ENCODE measurements at places on chromosomes 16 and 17.

- no peak for DNase-seq
Observed at GRCh38 chr17:57283203-57283971, 27.1 kb downstream of the MSI2 start.

GRCh38 chr17:80103449-80104085 is 2.2 kb downstream of the GAA start:
- no peak for DNase-seq

DNA sequence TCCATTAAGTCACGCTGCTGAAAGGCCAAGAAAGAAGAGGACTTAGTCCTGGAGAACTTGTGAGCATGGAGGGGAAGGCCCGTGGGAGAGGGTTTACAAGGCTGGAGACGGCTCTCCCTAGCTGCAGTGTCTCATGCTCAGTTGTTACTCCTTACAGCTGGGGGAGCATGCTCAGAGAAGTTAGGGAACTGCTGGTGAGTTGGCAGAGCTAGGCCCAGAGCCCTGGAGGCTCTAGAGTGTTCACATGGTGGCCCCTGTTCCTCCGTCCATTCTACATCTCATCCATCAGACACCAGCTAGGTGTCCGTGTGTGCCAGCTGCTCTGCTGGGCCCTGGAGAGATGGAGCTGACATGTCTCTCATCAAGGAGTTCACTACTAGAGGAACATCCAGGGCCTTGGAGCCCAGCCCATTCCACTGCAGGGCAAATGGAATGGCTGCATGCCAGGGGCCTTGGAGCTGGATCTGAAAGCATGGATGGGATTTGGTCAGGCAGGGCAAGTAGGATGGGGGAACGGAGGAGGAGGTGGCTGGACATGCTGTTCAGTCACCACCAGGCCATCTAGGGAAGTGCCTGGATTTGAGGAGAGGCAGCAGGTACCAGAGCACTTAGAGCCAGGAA is 6.3 kb downstream of the XYLT2 start:
- DNase-seq = no peak

- DNase-seq = no peak
Observed at GRCh38 chr16:66901626-66902025, 17.1 kb downstream of the CDH16 start.

DNA sequence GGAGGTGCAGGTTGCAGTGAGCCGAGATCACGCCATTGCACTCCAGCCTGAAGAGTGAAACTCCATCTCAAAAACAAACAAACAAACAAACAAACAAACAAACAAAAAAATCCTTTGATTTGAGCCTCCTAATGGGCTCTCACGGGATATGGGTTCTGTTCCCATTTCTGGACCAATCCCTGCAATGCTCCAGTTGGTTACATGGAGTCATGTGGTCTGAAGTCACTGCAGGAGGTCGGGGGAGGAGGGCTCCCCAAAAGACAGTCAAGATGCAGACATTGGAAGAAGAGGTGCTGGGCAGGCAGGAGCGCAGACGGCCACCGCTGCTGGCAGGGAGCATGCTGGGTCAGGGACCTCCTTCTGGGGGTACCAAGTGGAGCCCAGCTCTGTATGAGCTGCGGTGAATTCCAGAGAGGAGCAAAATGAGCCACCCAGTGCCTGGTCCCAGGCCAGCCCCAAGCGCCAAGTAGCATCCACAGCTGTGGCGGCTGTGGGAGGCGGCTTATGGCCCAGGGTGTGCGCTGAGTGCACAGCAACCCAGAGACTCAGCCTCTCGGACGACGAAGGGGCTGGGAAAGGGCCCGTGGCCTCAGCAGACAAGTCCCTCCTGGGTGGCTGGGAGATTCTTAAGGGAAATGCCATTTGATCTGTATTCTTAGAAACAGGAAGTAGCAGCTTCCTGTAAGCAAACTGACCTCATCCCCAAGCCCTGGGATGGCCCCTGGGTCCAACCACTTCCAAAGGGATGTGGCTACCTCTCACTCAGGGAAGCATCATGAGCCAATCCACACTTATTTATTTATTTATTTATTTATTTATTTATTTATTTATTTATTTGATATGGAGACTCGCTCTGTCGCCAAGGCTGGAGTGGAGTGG is 19.6 kb upstream of the ATP2A3 start:
- no peak for DNase-seq

- DNase-seq = no peak
Observed at GRCh38 chr17:78381601-78382232, 3.3 kb downstream of the PGS1 start.

- DNase-seq = no peak
Observed at GRCh38 chr16:74448990-74449389, 27.7 kb upstream of the CLEC18B start.

- no peak for DNase-seq
Observed at GRCh38 chr17:27492470-27492869, 36.2 kb downstream of the KSR1 start.

DNA sequence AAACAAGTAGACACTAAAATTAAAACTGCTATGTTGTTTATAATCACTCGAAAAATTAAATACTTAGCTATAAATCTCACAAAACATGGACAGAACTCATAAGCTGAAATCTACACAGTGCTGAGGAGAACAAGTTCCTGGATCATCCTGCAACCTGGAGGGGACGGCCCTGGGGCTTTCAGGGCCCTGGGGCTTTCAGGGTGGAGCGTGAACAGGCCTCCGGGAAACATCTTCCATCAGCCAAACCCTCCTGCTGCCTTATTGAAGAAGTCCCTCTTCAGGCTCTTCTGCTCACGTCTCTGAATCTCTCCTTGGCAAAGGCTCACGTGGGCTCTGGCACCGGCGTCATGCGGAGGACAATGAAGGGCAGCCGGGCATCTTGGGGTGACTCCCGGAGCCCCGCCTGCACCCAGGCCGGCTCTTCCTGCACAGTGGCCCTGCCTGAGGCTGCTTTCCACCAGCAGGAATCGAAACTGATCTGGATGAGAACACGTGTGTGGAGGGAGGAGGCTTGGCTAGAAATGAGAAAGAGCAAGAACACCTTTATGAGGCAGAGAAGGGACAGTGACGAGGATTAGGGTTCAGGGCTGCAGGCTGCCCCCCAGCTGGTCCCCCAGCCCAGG is 127.3 kb downstream of the CDRT15L2 start:
- DNase-seq = no peak

GRCh38 chr17:9286434-9286833 is 265.1 kb downstream of the NTN1 start:
- no peak for DNase-seq

DNA sequence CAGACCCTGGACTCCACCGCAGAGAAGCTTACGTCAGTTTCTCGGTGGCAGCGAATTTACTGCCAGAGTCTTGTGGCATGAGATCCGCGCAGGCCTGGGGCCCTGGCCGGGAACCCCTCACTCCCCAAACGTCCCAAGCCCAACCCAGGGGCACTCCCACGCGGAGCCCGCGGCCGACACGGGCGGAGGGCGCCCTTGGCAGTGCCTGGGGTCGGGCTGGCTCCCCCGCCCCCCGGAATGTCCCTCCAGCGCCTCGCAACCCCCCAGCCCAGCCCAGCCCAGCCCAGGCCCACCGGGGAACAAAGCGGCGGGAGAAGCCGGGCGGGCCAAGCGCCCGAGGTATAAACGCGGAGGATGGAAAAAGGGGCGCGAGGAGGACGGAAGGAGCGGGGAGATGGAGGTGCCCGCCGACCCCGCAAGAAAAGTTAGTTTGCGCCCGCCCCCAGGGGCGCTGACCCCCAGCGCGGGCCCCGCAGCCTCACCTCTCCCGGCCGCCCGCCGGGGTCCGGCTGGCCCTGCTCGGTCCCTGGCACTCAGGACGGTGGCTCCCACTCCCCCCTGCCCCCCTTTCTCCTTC is 330 bp downstream of the CASKIN2 start:
- DNase-seq = no peak

- DNase-seq = no peak
Observed at GRCh38 chr16:72532906-72533410, 361.0 kb upstream of the PMFBP1 start.

- DNase-seq = no peak
Observed at GRCh38 chr16:2288726-2289125, 20.8 kb upstream of the RNPS1 start.

DNA sequence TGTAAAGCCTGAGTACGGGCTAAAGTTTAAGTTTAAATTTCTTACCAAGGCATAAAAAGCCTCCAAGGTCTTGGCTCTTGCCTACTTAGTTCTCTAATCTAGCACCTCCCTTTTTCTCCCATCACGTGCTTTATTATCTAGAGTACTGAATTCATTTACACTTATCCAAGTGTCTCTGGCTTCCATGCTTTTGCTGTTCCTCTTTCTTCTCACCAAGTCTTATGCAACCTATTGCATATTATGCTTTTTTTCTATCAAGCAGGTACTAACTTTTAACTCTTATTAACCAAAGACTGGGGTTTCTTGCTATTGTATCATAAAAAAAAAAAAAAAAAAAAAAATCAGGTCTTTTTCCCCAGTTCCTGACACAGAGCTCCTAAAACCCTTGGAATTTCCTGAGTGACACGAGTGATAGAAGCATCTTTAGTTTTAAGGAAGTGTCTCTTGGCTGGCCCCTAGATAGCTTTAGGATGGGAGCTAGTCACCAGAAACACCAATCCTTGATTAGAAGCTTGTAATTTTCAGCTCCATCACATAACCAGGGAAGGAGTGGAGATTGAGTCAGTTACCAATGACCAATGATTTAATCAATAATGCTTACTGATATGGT is 44.9 kb downstream of the SSH2 start:
- DNase-seq = no peak

DNA sequence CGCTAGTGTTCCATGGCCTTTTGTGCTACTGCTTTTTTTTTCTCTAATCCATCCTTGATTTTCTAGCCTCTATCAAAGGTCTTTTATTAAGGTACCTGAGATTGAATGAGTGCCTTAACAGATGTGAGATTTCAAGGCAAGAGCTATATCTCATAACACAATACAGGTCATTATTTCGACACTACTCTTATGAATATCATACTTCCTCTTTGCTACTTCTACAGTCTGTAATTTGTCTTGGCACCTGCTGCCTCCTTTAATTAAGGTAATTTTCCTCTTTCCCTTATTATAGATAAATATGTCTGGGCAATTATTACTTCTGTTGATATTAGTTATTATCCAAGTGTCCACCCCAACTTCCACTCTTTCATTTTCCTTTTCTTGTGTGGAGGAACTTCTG is 5.3 kb downstream of the KRT28 start:
- DNase-seq = no peak

DNA sequence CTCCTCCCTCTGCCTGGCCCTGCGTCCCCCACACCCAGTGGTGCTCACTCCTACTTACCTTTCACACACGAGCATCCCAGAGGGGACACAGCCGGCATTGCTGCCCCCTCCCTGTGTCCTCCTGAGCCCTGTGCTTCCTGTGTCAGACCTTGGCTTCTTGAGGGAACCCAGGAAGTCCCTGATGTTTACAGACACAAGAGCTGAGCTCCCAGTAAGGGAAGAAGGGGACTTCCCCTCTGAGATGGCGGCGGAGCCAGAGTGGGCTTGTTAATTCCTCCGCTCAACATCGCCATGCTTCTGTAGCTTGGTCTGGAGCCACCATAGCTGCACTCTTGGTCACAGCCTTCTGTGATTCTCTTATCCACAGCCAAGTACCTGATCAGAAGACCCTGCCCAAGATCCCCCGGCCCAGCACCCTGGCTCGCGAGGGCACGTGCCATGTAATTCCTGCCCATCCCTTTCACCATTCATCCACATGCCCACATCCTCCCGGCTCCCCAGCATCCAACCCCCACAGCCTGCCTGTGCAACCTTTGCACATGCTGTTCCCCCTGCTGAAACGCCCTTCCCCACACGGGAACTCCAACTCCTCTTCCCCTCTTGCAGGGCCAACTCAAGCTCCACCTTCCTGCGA is 127.4 kb upstream of the FOXF1 start:
- no peak for DNase-seq

DNA sequence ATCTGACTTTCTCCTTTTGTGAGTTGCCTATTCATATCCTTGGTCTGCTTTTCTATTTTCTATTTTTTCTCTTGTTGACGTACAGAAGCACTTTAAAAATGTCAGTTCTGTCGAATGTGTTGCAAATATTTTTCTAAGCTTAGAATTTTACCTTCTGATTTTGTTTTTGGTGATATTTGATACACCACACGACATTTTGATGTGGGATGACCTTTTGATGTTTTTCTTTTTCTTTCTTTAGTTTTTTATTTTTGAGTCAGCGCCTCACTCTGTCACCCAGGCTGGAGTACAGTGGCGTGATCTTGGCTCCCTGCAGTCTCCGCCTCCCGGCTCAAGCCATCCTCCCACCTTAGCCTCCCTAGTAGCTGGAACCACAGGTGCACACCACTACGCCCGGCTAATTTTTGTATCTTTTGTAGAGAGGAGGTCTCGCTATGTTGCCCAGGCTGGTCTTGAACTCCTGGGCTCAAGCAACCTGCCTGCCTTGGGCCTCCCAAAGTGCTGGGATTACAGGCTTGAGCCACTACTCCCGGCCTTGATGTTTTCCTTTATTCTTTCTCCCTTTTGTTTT is 39.6 kb downstream of the WSB1 start:
- no peak for DNase-seq

DNA sequence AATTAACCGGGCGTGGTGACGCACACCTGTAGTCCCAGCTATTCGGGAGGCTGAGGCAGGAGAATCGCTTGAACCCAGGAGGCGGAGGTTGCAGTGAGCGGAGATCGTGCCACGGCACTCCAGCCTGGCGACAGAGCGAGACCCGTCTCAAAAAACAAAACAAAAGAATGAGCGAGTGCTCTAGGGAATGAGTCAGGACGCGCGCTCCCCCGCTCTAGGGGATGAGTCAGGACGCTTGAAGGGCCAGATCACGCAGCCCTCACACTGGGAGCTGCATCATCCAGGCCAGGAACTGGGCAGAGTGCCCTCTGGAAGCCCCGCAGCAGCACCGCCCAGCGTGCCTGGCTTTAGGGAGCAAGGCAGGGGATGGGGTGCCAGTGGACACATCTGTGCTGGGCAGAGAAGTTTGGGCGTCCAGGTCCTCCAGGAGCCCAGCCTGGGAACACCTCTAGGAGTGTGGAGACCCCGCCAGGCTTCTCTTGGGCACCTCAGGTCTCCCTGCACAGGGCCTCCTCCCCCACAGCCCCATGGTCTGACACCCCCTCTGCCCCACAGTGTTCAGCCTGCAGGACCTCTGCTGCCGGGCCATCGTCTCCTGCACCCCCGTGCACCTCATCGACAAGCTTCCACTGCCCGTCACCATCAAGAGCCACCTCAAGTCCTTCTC is 3.9 kb upstream of the WFIKKN1 start:
- DNase-seq = no peak

- no peak for DNase-seq
Observed at GRCh38 chr17:43661699-43662412, at the start of gene MEOX1. MEOX1 (minus strand) TSS chr17:43661922; CDS start chr17:43661534, 388 bp downstream.

- DNase-seq = no peak
Observed at GRCh38 chr16:23807028-23807427, 28.8 kb upstream of the PRKCB start.

GRCh38 chr16:84501077-84501735 is 3.3 kb downstream of the MEAK7 start:
- no peak for DNase-seq

DNA sequence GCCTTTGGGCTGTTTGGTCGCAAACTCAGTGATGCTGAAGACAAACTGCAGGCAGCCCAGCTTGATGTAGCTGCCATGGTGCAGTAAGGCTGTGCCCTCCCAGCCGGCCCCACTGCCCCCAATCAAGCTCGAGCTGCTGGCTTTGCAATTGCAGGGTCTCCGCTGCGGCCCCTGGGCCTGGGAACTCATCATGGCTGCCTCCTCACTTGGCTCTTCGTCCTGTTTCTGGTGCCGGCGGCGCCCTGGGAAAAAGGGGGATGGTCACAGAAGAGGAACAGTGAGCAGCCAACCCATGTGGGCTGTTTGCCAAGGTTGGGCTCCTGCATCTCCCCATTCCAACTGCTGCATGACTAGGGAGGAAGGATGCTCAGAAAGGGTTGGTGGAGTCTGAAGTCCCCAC is 3.4 kb upstream of the DHRS13 start:
- DNase-seq = no peak
